ENCODE measurements at places on chromosomes 13 and 19.

GRCh38 chr13:45590066-45590465, 25.5 kb downstream of the ERICH6B start:
- DNase-seq: no peak

- no peak for DNase-seq
Measured at GRCh38 chr19:14434543-14435319, 1.6 kb downstream of the PKN1 start.

- no peak for DNase-seq
Measured at GRCh38 chr19:40933025-40933424, 51.0 kb upstream of the CYP2A7 start.

DNA sequence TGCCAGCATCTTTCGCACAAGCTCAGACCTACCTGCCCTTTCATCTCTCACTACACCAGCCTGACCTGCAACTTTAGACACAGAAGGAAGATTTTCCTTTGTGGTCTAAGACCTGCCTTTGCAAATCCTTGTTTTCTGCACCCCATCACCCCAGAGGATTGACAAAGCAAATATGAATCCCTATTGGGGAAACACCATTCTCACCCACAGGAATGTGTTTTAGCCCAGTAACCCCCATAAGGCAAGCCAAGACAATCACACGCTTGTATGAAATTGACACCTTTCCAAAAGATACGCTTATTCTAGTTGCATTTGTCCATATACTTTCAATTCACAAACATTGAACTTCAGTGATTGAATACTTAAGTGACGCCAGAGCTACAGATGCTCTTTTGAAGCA, 55.7 kb downstream of the SPATA13 start:
- DNase-seq: no peak

GRCh38 chr13:72820156-72820897, 38.4 kb downstream of the PIBF1 start:
- no peak for DNase-seq

DNA sequence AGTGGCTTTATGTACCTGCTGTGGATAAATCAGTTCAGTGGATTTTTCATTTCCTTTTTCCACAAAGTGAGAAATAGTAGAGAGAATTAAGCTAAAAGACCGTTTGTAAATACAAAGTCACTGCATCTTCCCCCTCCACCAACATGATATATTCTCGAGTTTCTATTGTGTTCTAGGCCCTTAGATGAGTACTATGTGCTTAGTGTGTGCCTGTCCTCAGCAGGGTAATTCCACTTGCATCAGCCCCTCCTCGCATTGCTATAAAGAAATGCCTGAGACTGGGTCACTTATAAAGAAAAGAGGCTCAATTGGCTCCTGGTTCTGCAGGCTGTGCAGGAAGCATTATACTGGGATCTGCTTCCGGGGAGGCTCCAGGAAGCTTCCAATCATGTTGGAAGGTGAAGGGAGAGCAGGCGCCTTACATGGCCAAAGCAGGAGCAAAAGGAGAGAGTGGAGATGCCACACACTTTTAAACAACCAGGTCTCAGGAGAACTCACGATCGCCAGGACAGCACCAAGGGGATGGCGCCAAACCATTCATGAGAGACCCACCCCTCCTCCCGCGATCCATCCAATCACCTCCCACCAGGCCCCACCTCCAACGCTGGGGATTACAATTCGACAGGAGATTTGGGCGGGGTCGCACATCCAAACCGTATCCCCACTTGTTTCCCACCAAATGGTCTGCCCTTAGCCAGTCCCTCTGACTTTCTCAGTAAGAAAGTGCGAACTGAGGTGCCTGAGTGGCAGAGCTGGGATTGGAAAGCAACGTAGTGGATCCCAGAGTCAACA, 102.3 kb upstream of the ABCC4 start:
- no peak for DNase-seq

GRCh38 chr19:47309608-47310007, at the start of gene C5AR1:
C5AR1 (plus strand) TSS chr19:47309861; CDS start chr19:47309896, 35 bp downstream.
- DNase-seq: no peak

DNA sequence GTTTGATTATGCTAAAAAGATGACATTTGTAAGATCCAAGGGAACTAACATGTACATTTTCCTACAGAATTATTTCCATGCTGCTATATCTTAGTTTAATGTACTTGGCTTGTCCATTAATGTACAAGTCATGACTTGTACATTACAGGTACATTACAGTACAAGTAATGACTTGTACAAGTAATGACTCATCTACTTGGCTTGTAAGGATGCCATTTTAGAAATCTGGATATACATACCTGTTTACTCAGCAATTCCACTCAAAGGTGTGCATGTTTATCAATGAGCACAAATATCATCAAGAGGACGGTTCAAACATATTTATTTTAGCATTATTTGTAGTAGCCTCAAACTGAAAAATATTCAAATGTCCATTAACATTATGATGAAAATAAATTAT, 87.0 kb upstream of the TRPC4 start:
- DNase-seq: no peak

DNA sequence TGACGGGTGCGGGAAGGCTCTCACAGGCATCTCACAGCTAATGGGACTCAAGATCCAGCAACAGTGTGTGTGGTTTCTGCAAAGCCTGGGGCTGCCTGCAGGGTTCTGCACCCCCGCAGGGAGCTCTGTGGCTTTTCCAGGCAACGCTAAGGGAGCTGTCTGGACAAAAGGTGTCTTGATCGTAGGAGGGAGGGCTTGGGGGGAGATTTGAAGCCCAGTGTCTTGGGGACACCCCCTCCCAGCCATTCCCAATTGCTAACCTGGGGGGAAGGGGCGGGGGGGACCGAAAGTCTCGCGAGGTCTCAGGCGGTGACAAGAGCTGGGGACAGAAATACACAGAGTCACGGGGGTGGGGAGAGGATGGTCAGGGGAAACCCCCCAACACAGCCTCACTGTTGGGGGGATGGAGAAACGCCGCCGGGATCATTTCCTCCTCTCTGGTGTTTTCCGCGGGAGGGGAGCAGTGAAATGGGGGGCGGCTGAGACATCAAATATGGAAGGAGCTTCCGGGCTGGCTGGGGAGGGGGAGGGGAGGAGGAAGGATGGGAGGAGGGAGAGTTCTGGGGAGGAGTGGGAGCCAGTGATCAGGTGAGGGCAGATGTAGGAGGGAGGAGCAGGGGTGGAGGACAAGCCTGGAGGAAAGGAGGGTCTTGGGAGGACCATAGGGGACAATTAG, 13.3 kb downstream of the KCNC3 start:
- no peak for DNase-seq

GRCh38 chr19:49498475-49498874, 2.2 kb downstream of the RPS11 start:
- DNase-seq: no peak

- peak; percentile 27 for DNase-seq
Measured at GRCh38 chr19:17405250-17406045, at the start of gene BST2. BST2 (minus strand) TSS chr19:17405630; CDS start chr19:17405575, 55 bp downstream.

- DNase-seq: no peak
Measured at GRCh38 chr13:113666951-113667701, at the start of gene GRK1. GRK1 (plus strand) TSS chr13:113667219; CDS start chr13:113667387, 168 bp downstream.

GRCh38 chr13:106100171-106100919, 435.1 kb downstream of the EFNB2 start:
- no peak for DNase-seq

DNA sequence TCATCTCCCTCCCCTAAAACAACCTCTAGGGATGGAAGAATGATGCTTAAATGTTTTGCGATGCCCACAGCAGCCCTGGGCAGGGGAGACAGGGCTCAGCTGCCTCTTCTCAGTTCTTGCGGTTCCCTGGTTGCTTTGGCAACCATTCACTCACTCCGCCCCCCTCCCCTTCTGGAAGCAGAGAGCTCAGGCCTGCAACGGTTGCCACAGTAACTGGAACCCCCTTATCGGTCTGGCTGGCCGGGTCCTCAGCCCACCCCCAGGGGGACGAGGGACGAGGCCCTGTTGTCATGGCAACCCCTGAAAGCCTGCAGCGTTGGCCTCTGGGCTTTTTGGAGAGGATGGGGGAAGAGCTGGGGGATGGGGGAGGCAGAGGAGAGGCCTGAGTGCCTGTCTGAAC, 19.5 kb downstream of the NOVA2 start:
- no peak for DNase-seq

DNA sequence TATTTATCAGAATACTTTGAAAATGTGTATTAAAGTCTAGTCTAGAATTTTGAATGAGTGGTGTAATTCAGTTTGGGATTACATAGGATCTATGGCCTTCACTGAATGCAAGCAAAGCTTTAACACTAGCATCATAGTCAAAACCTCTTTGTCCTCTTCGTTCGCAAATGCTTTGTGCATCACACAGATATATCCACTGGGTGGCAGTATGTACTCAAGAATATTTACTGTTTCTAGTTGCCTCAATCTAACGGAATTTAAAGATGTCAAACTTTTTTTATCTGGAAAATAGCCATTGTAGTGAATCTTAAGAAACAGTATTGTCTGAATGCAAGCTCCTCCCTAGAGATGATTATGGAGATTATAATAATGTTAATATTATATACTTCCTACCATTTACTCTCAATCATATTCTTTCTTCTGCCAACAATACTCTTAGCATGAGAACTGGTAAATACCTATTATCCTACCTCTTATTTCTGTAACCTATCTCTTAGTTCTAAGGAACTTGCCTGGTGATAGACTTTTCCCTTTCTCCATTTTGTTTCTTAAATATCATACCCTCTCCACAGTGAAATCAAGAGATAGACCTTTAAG, 25.8 kb downstream of the LACC1 start:
- peak; percentile 3 for DNase-seq

DNA sequence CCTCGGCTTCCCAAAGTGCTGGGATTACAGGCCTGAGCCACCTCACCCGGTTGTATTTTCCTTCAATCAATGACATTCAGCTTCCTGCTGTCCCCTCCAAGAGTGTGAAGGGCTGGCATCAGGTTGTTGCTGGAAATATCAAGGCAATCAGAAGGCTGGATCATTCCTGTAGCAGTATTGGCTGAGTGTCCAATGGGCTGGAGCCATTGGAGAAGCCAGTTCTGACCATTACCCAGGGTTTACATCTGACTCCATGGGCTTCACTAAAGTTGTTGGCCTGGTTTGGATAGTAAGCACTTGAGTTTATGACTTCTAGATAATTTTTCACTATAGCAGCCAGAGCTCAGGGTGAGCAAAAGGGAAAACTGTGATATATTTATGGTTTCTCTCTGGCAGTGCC, 137.0 kb downstream of the DLEU7 start:
- DNase-seq: no peak

GRCh38 chr19:46862503-46862834, 1.7 kb downstream of the ARHGAP35 start:
- no peak for DNase-seq

DNA sequence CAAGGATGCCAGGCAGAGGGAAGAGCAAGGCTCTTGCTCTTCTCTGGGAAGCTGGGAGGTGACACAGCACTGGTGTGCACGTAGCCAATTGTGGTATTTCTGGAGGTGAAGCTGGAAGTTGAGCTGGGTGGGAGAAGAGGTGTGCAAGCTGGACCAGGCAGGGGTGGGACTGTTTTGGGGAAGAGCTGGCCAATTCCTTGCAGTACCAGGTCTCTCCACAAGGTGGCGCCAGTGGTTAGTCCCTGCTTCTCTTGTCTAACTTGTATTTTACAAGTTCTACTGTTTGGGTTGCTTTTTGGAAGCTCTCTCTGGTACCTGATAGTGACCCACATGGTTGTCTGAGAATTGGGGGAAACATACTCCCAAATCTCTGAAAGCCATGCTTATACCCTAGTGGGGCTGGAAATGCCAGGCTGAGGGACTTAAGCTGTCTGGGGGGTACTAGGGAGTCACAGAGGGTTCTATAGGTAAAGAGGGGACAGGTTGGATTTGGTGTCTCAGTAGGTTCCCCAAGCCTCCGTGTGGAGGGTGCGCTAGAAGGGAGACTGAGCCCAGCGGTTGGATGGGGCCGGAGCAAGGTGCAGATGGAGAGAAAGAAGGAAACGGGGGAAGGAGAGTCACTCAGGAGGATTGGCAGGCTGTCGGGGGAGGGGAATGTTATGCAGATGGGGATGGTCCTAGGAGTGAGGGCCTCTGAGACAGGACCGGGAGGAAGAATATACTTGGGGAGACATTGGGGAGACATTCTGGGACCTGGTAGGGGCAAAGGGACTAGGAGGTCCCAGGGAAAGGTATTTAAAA, 3.0 kb downstream of the HPN start:
- DNase-seq: peak; percentile 59

DNA sequence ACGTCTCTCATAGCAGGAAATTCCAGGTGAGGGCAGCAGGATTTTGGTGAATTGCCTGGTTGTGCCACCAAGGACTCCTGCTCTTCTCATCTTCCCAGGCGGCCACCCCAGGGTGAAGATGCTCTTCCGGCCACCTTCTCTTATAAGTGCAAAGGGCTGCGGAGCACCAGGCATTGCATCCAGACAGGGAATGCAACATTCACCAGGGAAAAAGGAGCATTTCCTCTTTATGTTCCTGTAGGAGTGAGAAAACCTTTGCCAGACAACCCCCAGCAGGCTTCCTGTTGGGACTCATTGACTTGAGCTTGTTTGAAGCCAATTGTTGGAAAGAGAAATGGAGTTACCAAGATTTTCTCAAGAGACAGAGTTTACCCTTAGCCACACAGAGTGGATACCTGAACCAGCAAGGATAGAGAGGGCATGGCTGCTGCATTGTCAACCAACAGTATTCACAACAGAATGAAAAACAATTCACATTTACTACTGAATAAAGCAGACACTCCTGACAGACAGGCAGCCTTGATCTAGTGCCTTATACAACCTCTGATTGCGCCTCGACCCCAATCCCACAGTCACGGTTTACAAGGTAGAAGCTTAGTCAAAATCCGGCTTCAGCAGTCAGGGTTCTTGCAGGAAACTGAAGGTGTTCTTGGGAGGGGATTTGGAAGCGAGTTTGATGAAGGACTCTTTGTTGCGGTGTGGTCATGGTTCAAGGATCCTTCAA, 1.8 kb upstream of the ATP11A start:
- DNase-seq: no peak

DNA sequence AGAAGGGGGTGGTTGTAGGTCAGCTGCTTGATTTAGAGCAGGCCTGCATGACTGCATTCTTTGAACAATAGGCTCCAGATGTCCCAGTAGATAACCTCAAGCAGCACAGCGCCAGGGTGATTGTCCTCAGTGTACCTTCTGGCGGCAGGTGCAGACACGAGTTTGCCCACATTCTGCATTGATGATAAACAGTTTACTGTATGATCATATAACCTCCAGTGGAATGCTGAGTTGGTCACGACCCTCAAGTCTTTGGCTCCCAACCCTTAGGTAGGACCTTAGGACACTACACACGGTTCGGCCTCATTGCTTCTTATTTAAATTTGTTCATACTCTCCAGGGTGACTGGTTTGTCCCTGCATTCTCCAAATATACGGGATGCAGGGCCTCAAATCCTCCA, 12.2 kb downstream of the ZNF439 start:
- DNase-seq: no peak

GRCh38 chr13:92951273-92951890, 275.2 kb upstream of the GPC6 start:
- no peak for DNase-seq

- DNase-seq: no peak
Measured at GRCh38 chr19:35223862-35224505, 4.6 kb downstream of the FAM187B start.

DNA sequence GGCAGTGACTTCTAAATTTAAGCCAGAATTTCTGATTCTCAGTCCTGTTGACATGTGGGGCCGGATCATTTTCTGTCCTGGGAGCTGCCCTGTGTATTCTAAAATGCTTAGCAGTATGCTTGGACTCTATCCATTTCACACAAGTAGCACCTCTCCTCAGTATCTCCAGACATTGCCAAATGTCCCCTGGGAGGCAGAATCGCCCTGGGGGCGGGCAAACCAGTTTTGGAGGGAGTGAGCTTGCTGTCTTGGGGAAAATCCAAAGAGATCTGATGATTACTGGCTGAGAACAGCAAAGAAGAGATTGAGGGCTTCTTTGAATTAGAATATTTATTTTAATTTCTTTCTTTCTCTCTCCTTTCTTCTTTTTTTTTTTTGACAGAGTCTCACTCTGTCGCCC, 16.4 kb downstream of the VAV1 start:
- no peak for DNase-seq

All from activated CD4-positive, alpha-beta T cell treated with anti-CD3 and anti-CD28 coated beads, Interleukin-2, amount 50 U/mL, for 4 hours (primary cell).